ENCODE measurements at places on chromosomes 3 and 15.

DNA sequence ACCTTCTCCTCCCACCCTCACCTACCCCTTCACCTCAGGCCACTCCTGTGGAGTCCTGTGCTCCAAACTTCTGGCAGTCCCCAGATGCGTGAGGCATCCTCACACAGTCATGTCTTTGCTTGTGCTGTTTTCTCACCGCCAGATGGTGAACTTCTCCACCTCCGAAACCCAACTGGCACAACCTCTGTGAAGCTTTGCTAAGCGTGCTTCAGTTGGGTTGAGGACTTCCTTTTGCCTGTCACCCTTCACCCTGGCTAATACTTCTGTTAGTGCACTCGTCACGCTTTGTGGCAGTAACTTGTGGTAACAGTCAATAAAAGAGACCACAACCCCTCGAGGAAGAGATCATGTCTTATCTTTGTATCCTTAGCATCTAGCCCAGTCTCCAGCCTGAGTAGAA lies 42.0 kb upstream of the SKOR1 start:
- DNase-seq = no peak

DNA sequence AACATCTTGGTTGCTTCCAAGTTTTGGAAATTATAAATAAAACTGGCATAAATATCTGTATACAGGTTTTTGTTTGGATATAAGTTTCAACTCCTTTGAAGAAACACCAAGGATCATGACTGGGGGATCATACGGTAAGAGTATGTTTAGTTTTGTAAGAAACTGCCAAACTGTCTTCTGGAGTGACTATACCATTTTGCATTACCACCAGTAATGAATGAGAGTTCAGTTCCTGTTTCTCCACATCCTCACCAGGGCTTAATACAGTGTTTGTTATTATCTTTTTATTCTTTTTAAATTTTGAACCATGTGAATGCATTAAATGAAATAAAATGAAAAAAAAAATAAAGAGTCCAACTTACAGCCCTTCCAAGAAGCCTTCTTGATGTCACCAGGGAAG lies 3.7 kb upstream of the ANKUB1 start:
- no peak for DNase-seq

GRCh38 chr15:54576298-54576935 lies 598.2 kb downstream of the UNC13C start:
- no peak for DNase-seq

DNA sequence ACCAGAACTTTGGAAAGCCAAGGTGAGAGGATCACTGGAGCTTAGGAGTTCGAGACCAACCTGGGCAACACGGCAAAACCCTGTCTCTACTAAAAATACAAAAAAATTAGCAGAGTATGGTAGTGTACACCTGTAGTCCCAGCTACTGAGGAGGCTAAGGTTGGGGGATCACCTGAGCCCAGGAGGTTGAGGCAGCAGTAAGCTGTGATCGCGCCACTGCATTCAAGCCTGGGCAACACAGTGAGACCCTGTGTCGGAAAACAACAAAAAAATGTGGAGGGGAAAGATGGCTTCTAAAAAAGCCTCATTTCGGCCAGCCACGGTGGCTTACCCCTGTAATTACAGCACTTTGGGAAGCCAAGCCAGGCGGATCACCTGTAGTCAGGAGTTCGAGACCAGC lies 54.5 kb downstream of the SETD2 start:
- DNase-seq = no peak

- no peak for DNase-seq
These were observed 13.8 kb upstream of the STARD5 start for GRCh38 chr15:81337713-81338157.

DNA sequence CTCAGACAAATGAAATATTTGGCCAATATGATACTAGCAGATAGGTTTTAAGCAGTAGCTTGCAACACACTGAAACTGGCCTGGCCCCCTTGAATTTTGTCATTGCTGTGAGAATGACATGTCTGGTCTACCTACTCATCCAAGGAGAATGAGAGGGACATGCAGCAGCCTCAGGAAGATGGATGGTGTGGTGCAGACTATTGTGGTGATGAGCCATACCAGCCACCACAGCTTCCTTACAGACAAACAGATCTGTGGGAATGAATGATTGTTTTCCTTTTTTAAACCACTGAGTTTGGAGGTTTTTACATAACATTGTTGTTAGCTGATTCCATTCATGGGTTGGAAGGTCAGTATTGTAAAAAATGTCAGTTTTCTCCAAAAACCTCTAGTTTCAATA lies 133.7 kb upstream of the POU1F1 start:
- DNase-seq = no peak

DNA sequence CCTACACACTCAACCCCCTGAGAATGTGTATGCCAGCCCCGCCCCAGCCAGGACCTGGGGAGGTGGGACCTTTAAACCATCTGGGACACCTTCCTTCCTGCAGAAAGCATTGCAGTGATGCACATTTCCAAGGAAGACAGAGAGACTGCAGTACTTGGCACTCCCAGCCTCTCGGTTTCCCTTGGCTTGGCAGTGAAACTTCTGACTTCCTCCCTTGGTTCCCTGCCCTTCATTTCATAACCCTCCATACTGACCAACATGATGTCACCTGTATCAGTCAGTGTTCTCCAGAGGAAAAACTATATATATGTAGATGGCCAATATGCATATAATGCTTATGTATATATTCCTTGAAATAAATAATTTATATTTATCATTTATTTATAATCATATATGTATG lies 103.2 kb downstream of the SST start:
- no peak for DNase-seq
